Immature natural killer cell (primary cell): ENCODE measurements at places on chromosomes 6 and 20.

- DNase-seq = no peak
These were observed 8.5 kb downstream of the SCGN start for GRCh38 chr6:25660512-25660911.

DNA sequence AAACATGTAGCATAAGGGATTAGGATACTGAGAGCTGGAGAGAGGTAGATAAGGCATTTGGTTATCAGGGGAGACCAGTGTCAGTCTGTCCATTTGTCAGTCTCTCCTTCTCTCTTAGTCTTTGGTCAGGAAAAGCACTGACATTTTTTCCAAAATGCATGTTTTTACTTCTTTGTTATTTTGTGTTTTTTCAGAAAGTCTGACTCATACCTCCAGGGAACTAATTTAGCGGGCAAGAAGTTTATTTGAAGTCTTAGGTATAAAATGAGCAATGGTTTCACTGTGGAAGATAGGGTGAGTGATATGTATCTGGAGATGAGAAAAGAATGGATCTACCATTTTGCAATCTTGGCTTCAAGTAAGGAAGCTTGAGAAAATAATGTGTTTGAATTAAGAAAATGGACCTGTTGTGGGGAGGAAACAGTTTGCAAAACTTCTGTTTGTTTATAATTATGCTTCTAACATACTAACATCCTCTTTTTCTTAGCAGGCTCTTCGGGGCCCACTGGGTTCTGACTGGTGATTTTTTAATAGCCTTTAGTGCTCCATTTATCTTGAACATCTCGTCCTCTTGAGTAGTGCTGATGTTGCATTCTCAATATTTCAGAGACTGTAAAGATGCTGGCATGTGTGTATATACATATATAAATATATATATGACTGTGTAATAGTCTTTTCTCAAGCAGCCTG is 66.9 kb upstream of the FABP7 start:
- no peak for DNase-seq

DNA sequence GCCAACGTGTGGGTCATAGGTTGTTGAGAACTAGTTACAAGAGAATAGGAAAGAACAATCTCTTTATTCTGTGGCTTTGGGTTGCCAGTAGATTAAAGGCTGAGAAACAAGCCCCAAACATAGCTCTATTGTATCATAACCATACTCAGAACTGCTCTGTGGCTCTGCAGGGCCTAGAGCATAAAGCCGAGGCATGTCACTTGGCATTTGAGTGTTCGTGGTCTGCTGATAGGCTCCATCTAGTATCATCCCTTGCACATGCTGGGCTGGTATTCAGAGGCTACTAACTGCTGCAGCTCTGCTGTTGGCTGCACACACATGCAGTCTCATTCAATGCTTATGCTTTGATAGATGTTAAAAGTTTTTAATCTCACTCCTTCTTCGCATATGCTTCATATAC is 157.9 kb downstream of the OGFRL1 start:
- DNase-seq = no peak

GRCh38 chr6:161204866-161205557 is 68.8 kb downstream of the AGPAT4 start:
- DNase-seq = no peak

GRCh38 chr20:23088866-23089265 is 2.7 kb upstream of the CD93 start:
- DNase-seq = no peak

- no peak for DNase-seq
These were observed 29.5 kb upstream of the ELOVL5 start for GRCh38 chr6:53378208-53378607.

DNA sequence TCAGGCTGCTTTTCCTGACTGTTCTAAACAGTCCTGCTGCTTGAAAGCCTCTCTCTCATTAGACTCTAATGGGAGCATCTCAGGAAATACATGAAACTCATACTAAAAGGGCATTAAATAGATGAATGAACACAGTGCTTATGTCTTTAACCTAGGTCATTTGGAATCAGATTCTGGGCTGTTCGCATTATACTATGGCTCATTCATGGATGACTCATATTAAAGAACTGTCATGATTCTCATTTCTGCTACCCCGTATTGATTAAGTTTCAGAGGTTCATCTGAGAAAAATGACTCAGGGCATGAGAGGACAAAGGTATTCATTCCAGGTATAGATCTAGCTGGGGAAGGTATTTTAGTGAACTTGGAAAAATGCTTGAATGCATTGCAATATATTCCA is 335.5 kb downstream of the GJA1 start:
- no peak for DNase-seq

DNA sequence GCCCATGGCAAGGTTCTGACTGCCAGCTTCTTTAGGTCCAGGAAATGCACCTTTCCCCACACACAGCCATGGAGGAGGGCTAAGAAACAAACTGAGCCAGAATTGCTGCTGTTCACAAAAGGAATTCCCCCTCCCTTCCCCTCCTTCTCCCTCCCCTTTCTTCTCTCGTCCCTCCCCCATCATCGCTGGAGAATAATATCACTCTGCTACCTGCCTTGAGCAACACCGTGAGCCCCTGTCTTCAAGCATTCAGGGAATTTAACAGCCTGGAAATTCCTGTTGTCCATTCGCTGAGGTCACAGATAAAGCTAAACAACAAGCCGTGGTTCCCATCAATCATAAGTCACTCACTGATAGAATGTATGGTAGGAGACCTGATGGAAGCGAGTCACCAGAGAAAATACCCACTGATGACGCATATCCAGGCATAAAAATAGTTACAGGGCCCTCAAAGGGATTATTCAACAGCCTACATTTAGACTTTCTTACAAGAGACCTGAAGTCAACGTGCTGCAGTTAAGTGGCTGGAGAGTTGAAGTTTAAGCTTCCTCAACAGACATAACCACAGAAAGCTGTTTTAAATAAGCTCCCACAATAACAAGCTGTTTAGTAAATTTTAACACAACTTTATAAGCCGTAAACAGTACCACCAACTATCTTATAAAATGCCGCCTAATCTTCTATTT is 59.7 kb downstream of the HIVEP2 start:
- DNase-seq = peak; percentile 47

- DNase-seq = peak; percentile 77
These were observed 44.8 kb downstream of the FGD2 start for GRCh38 chr6:37050045-37050853.

- no peak for DNase-seq
These were observed 126.4 kb downstream of the FUT9 start for GRCh38 chr6:96142142-96142541.

DNA sequence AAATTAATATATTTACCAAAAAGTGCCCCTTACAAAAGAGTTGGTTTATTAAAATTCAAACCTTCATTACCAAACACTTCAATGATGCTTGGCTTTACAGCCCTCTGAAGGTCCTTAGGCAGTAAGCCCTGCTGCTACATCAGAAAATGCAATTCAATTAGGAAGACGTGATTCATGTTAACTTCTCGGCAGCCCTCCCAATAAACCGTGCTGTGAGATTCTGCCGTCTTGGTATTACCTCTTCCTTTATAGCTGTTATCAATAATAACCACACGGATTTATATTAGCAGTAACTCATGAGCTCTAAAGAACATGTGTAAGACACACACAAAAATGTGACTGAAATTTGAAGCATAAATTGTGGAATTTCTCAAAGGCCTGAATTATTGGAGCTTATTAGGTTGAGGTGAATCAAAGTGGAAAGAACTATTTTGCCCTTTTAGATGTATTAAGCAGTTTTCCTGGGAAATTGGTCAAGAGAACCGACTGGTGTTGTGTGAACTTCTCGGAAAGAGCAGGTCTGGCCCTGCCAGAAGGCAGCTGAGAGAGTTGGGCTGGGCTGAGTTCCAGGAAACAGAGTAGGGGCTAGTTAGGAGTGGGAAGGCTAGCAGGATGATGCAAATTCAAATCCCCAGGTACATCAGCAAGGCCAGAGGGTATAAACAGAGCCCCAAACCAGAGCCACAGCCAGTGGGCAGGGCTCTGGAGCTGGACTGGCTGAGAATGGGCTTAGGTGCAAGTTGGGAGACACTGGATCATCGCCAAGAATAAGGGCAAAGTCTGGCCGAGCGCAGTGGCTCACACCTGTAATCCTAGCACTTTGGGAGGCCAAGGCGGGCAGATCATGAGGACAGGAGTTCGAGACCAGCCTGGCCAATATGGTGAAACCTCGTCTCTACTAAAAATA is 33.1 kb downstream of the FGD2 start:
- DNase-seq = no peak

DNA sequence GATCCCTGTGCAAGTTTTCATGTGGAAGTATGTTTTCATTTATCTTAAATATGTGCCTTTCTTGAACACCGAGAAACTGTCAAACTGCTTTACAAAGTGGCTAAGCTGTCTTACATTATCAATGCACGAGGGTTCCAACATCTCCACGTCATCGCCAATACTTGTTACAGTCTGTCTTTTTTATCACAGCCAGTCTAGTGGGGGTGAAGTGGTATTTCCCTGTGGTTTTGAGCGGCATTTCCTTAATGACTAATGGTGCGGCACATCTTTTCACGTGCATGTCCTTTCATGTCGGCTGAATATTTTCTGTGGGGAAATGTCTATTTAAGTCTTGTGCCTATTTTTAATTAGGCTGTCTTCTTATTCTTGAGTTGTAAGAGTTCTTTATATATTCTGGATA is 280.4 kb downstream of the FOXC1 start:
- DNase-seq = no peak

- DNase-seq = no peak
These were observed 10.7 kb downstream of the SDC4 start for GRCh38 chr20:45337367-45338120.

- no peak for DNase-seq
These were observed 37.7 kb downstream of the SYTL3 start for GRCh38 chr6:158687506-158687905.

GRCh38 chr6:164098857-164099267 is 684.3 kb downstream of the QKI start:
- no peak for DNase-seq

DNA sequence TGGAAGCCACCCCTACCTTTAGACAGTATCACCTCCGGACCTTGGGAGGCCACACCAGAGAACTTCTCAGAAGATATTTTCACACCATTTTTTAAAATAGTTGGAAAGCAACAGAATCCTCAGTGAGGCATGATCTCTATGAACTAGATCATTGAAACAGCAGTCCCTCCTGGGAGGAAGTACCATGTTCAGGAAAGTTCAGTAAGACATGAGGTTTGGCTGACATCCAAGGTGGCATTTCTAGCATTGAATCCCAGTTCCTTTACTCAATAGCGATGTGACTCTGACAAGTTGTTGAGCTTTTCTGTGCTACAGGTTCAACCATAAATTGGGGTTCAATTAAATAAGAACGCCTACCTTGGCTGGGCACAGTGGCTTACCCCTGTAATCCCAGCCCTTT is 169.0 kb downstream of the TBC1D7 start:
- no peak for DNase-seq

DNA sequence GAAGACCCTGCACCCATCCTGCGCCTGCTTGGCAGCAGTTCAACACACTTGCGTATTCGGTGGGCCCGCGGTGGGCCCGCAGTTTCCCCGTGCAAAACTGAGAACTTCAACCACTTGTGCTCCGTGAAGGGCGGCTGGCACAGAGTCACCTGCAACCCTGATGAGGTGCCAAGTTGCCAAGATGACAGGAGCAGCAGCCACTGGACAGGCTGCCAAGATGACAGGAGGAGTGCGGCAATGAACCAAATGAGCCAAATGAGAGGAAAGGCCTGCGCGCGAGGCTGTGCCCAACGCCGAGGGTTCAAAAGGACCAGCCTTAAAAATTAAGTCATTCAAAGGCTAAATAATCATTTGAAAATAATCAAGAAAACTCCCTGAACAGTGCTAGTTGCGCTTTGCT is 20.1 kb downstream of the DIDO1 start:
- no peak for DNase-seq

DNA sequence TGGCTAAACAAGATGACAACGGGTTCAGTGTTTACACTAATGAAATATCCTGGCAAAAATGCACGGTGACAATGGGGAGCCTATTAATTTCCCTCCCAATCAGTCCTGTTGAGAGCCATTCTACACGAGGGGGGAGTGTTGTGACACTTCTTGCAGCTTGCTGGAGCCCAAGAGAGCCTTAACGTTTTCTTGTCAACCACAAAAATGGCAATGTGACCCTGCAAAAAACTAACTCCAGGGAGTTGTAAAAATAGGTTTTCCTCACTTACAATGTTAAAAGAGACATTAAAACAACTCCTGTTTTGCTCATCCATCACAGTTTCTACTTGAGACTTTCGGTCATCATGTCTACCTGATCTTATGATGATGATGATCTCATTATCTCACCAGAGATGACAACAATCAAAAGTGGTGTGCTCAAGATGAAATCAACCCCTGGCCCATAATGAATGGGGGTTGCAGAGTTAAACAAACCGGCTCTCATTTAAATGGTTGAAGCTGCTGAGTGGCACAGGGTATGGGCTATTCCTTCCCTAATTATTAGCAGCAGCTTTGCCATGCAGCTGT is 57.9 kb downstream of the GJA10 start:
- DNase-seq = peak; percentile 68

GRCh38 chr6:46190889-46191288 is 20.1 kb upstream of the ENPP5 start:
- DNase-seq = no peak

DNA sequence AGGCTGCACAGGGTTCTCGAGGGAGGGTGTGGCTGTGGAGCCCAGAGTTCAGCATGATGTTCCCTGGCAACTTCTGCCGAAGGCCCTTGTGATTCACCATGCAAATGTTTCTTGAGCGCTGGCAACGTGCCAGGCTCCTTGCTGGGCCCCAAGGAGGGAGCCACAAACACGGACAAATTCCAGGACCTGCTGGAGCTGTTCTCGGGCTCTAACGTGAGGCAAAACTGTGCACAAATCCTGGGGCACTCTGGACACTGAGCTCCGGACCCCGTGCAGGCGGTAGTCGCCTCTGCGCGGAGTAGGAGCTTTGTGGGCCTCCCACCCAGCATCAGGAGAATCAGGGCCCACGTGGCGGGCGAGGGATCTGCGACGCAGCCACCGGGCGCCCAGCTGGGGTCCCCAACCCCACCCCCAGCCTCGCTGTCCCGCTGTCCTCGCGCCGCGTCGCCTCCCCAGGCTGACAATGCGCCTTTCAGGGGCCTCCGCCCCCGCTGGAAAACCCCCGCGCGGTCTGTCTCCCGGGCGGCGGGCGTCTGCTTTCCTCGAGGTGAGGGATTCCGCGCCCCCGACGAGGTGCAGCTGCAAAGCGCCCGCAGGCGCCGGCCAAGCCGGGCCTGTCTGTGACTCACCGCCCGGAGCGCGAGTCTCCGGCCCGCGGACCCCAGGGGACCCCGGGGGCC is 31.7 kb upstream of the SCUBE3 start:
- no peak for DNase-seq

GRCh38 chr6:148693882-148694484 is 52.8 kb upstream of the UST start:
- DNase-seq = no peak

DNA sequence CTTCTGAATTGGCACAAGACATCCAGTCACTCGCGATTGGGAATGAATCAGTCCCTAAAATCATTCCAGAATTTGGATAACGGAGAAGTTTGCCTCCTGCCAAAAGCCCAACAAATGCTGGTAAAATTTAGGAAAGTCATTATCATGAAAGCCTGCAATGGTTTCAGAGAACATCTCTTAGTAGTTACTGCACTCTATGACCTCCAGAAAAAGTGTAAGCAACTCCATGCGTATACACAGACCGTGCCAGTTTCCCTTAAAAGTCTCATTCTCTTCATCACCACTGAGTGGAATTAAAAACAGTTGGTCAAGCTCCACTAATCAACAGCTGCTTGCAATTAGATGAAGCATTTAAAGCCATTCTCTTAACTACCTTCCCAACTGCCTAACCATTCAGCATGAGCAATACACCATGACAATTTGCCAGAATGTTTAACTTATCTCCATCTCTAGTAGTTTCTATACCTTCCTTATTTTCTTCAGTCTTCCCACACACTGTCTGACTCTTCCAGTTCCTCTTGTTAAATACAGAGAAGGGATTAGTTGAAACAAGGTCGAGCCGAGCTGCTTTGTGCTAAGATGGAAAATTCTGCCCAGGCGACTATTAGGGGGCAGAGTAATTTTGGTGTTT is 183.6 kb upstream of the PRDM1 start:
- no peak for DNase-seq
